Stimulated activated CD4-positive, alpha-beta T cell treated with anti-CD3 and anti-CD28 coated beads, Interleukin-4, amount 100 ng/mL, for 24 hours (primary cell): ENCODE measurements at places on chromosomes 13 and 19.

DNA sequence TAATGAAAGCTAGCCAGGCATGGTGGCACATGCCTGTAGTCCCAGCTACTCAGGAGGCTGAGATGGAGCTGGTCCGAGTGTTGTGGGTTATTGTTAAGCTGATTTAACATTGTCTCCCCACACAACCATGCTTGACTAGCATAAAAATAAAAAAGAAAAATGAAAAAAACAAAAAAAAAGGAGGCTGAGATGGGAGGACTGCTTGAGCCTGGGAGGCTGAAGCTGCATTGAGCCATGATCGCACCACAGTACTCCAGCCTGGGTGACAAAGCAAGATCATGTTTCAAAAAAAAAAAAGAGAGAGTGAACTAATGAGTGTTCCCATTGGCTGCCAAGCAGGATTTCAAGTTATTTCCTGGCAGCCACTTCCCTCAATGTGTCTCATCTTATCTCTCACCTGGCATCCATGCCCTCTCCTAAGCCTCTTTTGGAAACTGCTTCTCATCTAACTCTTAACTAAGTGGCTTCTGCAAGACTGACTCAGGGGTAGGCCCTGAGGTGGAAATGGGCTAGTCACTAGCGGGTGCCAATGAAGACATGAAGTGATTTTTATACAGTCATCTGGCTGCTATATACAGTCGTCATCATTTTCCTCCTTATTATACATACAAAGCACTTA lies 4.9 kb downstream of the THAP8 start:
- DNase-seq: no peak

GRCh38 chr19:50844296-50844935 lies 10.3 kb upstream of the KLK3 start:
- no peak for DNase-seq

DNA sequence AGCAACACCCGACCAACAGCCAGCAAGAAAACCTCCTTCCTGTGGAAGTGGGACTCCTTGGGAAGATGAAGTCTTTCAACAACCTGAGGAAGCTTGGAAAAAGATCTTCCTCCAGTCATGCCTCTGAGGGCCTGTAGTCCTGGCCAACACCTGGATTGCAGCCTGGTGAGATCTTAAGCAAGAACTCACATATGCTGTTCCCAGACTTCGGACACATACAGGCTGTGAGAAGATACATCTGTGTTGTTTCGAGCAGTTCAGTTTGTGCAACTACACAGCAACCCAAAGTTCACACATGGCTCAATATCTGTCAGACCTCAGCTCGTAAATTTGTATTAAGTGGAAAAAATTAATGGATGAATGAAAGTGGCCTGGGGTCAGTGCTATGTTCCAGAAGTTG lies 65.1 kb upstream of the UBAC2 start:
- DNase-seq: no peak

DNA sequence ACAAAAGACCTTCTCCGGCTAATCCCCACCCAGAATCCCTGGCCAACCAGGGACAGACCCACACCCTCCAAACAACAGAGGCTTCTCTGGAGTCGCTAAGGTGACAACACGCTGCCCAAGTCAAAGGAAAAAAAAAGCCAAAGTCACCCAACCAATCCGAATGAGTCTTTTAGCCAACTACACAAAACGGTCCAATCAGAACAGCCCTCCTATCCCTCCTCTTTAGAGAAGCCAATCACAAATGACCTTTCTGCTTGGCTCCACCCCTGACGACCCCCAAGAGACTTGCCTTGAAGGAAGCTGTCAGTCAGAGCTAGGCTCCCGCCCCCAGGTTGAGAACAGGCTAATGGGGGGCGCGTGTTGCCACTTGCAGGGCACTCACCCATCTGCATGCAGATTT lies 6.6 kb upstream of the FBXW9 start:
- DNase-seq: peak; percentile 14

DNA sequence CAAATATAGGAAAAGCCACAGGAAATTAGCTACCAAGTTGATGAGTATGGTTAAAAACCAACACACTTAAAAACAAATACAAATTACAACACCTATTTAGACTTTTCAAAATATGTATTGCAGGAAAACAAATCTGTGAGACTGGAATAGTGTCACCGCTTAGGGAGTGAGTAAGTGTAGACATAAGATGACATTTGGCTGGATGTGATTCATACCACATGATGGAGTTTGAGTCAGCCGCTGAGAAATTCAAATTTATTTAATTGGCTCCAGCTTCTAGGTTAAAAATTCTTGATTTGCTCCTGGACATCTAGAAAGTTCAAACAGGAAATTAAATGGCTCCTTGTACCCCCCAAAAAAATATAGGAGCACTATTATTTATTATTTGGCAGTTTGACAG lies 531.7 kb downstream of the SLITRK1 start:
- no peak for DNase-seq

DNA sequence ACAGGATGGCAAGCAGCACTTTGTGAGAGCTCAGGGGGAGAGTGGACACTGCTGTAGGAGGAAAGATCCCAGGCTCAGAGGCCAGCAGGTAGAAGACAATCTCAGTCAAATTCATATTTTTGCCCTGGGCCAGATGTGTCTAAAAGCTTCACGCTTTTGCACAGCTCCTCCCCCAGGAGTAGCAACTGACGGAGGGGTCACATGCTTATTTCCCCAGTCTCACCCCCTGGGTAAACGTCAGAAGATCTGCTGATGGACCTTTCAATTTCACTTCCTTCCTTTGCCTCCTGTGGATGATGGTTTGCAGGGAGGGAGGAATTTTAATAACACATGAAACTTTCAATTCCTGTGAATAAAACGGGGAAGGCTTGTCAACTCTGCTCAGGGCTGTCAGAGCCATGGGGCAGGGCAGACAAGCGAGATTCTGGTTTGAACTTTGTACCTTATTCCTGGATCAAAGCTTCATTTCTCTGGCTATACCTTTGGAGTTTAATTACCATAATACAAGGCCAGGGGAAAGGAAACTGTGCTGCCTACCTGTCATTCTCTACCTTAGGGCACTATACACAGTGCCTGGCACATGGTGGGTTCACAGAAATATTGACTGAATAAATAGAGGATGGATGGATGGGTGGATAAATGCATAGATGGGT lies 41.0 kb downstream of the POU4F1 start:
- no peak for DNase-seq

- no peak for DNase-seq
Measured at GRCh38 chr13:74103970-74104555, 30.1 kb downstream of the KLF12 start.

DNA sequence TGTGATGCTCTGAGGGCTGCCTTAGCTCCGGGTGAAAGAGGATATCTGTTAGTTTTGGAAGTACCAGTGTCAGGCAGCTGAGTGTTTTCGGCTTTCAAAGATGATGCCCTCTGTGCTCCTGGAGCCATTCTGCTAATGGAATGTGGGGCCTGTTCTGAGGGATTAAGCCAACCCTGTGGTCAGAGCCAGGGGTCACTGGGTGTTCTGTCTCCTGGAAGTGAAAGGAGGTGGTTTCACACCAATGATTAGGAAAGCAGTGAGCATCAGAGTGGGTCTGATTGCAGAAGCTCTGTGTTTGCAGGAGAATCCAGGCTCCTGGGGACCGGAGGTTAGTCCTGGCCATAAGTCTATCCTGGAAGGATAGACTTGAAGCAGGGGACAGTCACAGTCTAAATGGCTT lies 94.6 kb downstream of the UQCRFS1 start:
- DNase-seq: no peak

GRCh38 chr19:40191836-40192646 lies 815 bp downstream of the MAP3K10 start:
- peak; percentile 17 for DNase-seq

DNA sequence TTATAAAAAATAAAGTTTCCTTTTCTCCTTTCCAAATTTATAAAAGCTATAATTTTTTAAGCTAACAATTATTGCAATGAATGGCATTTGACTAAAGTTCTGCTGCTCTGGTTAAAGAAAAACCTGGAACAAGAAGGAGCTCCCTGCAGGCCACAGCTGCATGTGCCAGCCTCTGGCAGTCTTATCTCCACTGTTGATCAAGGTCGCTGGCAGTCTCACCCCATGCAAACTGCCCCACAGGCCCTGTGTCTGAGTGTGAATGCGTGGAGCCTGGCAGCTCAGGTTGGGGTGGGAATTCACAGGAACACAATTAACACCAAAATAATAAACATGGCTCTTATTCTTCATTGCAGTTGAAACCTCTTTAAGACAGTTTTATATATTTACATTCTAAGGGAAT lies 30.2 kb upstream of the FREM2 start:
- DNase-seq: no peak

GRCh38 chr13:91817250-91817649 lies 418.8 kb downstream of the GPC5 start:
- no peak for DNase-seq

DNA sequence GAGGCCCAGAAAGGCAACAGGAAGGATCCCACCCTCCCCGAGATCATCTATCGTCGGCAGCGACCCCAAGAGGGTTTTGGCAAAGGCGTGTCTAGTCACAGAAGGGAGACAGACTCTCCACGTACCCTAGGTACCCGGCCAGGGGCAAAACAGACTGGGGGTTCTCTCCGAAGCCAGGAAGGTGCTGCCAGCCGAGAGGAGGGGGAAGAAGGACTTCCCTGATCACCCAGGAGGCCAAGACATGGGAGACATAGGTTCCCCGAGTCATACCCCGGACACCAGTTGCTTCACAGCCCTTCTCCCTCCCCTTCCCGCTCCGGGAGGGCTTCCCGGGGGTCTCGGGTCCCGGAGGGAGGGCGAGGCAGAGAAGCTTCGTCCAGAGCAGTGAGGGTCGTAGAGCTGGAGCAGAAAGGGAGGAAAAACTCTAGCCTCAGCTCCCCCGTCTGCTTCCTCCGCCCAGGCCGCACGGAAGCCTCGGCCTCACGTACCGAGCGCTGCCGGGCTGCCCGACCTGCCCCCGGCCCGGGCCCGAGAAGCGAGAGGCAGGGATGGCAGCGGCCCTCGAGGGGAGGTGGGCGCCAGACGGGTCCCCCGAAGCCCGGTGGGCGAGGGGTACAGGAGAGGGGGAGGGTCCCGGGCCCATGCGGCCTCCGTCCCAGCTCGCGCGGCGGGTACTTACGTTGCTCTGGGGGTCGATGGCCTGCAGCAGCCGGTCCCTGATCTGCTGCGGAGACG lies 644 bp downstream of the MED26 start:
- DNase-seq: peak; percentile 15

GRCh38 chr13:23348262-23349127 lies 85.0 kb downstream of the SACS start:
- no peak for DNase-seq

GRCh38 chr19:34678421-34678820 lies 943 bp downstream of the ZNF302 start:
- no peak for DNase-seq

- DNase-seq: no peak
Measured at GRCh38 chr13:33303855-33304597, 18.5 kb upstream of the STARD13 start.

- no peak for DNase-seq
Measured at GRCh38 chr13:72983085-72983768, 75.6 kb upstream of the KLF5 start.

- DNase-seq: peak; percentile 17
Measured at GRCh38 chr13:46288570-46289259, 77.0 kb downstream of the LRRC63 start.

GRCh38 chr13:38630780-38631179 lies 56.1 kb upstream of the FREM2 start:
- no peak for DNase-seq

GRCh38 chr13:61021838-61022237 lies 393.8 kb downstream of the PCDH20 start:
- no peak for DNase-seq

- no peak for DNase-seq
Measured at GRCh38 chr13:78485803-78486202, 117.5 kb downstream of the POU4F1 start.

DNA sequence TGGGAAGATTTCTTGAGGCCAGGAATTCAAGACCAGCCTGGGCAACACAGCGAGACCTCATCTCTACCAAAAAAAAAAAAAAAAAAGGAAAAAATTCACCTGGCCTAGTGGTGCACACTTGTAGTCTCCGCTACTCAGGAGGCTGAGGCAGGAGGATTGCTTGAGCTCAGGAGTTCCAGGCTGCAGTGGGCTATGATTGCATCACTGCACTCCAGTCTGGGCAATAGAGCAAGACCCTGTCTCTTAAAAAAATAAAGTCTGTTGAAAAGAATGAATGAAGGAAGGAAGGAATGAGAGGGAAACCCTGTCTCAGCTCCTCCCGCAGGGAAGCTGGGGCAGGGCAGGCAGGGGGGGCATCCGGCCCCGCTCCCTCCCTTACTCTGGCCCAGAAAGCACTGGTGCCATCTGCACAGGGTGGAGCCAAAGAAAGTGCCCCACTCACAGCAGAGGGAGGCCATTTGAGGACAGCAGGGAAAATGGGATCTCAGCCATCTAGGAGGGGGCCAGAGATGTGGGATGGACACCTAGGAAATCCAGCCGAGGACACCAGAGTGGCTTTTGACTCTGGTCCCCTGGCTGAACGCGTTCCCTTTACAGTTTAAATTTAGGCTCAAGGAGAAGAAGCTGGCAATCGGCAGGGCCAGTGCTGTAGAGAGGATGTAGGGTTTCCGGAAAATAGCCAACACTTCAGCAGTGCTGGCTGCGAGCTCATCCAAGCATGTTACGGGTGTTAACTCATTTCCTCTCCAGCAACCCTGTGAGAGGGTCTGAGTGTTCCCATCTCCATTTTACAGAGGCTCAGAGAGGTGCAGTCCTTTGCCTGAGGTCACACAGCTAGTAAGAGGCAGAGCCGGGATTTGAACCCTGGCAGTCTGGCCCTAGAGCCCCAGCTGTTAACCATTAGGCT lies 3.6 kb upstream of the HPN start:
- no peak for DNase-seq

- no peak for DNase-seq
Measured at GRCh38 chr19:17751912-17752273, 616 bp downstream of the FCHO1 start.

DNA sequence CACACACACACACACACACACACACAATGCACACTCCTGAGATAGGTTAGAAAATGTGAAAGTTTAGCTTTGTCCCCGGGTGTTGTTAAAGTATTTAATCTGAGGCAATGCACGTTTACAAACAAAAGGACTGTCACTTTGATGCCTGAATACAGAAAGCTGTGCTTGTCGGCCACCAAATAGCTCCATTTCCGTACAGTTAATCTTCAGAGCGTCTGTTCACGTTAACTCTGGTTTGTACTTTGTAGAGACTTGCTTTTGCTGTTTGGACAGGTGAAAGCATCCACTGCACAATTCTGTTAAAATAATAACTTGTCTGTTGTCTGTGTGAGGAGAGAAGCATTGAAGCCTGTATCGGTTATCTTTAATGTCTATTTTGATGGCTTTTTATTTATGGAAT lies 267.8 kb downstream of the FGF9 start:
- no peak for DNase-seq

GRCh38 chr19:892243-892893 lies 619 bp downstream of the MED16 start:
- DNase-seq: no peak

GRCh38 chr13:113398963-113399754 lies 35.2 kb upstream of the GRTP1 start:
- DNase-seq: no peak

- DNase-seq: no peak
Measured at GRCh38 chr13:26186995-26187394, 35.1 kb downstream of the RNF6 start.

GRCh38 chr13:62357887-62358645 lies 942.4 kb upstream of the PCDH20 start:
- no peak for DNase-seq

GRCh38 chr13:49319551-49319950 lies 71.8 kb downstream of the CDADC1 start:
- DNase-seq: no peak
